ENCODE measurements at places on chromosomes 6 and 20. TPM values are rescaled to one million over a fixed set of nuclear protein-coding genes. Genes with fewer than 3 reads are reported as not detected.

The PPP1R14C gene
- not detected for total RNA-seq

The TFAP2D gene
- total RNA-seq, result not detected

The RIN2 gene
- total RNA-seq, result not detected

The LY6G6F gene
- total RNA-seq, result not detected

The IDH3B gene
- total RNA-seq, result 85.7 TPM

DNA sequence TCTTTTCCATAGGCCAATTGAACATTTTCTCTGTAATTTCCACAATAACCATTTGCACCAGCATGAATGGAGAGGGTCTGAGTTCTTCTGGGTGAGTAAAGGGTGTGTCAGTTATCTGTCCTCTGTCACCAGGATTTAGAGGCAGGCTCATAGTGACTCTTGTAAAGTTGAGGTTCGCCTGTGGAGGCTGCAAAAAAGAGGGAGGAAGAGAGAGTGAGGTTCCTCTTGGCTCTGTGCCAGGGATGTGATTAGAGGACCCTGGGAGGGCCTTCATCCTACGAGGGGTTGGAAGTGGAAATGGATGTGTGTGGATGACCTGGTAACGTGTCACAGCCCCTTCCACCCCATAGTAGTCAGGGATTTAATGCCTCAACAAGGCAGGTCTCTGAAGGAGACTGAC, 242.0 kb downstream of the ESR1 start:
- no peak for ATAC-seq

DNA sequence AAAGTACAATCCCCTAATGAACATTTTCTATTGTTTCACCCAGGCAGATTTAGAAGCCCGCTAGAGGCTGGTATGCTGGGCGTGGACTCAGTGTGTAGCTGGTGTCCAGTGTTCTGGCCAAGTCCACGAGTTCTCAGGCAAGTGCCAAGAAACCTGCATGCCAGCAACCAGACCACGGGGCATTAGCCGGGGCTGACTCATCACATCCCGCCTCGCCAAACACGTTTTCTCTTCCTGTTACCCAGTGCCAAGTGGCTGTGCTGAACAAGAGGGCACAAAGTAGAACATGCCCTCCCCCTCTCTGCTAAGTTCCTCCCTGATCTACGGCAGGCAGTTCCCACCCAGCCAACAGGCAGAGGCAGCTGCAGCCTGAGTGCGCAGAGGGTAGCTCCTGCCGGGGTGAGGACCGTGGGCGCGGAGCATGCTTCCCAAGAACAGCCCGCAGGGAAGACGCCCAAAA, 29.6 kb downstream of the RAMACL start:
- ATAC-seq, result peak; percentile 35

- ATAC-seq, result no peak
Observed at GRCh38 chr6:160398674-160399271, 50.6 kb downstream of the SLC22A3 start.

DNA sequence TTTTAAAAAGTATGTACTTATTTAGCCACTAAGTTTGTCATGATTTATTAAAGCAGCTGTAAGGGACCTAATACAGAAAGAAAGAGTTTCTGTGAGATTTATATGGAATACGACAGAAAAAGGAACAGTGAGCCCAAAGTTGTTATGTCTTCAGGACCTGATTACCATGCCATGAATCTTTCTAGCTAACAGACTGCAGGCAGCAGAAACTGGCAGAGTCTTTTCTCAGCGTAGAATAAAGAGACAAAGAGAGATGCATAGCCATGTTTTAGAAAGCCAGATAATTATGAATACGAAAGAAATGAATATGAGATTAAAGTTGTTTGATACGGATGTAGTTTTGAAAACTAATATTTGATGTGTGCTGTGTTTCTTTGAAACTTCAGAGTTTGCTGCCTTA, 624.1 kb upstream of the ADGRB3 start:
- ATAC-seq, result no peak

Measured in activated T-helper 17 cell treated with anti-CD3 and anti-CD28 coated beads, Interleukin-2, amount 50 U/mL, for 72 hours (primary cell).